ENCODE measurements at places on chromosomes 3 and 15.

DNA sequence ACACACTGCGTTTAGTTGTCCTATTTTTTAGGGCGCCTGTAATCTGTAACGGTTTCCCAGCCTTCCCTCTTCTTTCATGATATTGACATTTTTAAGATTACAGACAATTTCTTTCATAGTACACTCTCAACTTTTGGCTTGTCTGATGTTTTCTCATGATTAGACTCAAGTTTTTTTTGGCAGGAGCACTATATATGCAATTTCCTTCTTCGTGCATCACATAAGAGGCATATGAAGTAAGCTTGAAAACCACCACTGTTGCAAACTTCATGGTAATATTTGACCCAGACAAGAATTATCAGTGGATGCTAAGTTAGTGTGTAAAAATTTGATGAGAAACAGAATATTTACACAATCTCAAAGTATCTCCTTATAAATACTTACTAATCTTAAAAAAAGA is 119.2 kb upstream of the CMC1 start:
- DNase-seq, result no peak

- DNase-seq, result peak; percentile 18
Measured at GRCh38 chr3:48187579-48188265, 495 bp downstream of the CDC25A start.

- peak; percentile 23 for DNase-seq
Measured at GRCh38 chr15:44537735-44538240, 841 bp downstream of the EIF3J start.

GRCh38 chr15:32838338-32838737 is 120.5 kb downstream of the GREM1 start:
- no peak for DNase-seq

- no peak for DNase-seq
Measured at GRCh38 chr3:47859956-47860605, 57.1 kb downstream of the DHX30 start.

GRCh38 chr15:28093752-28094535 is 5.2 kb downstream of the OCA2 start:
- no peak for DNase-seq

- DNase-seq, result no peak
Measured at GRCh38 chr3:58198804-58199203, 12.0 kb downstream of the DNASE1L3 start.

GRCh38 chr3:50825841-50826240 is 151.1 kb downstream of the DOCK3 start:
- DNase-seq, result no peak

DNA sequence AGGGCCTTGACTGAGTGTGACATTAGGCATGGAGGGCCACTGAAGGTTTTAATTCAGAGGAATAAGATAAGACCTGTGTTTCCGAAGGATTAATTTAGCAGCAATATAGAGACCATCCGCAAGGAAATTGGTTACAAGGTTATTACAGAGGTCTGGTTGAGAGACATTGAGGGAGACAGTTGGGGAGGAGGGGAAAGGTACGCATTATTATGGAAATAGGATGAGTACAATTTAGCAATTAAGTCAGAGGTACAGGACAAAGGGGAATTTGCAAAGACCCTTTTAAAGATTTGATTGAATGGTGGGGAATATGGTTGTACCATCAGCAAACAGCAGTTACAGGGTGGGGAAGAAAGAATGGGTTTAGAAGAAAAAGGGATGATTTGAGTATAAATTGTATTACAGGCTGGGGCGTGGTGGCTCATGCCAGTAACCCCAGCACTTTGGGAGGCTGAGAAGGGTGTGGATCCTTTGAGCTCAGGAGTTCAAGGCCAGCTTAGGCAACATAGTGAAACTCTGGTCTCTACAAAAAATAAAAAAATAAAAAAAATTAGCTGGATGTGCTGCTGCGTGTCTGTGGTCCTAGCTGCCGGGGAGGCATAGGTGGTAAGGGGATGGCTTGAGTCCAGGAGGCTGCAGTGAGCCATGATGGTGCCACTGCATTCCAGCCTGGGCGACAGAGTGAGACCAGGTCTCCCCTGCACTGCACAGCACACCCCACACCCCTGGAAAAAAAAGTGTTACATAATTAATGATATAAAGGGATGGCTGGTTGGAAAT is 11.3 kb downstream of the ARL8B start:
- peak; percentile 60 for DNase-seq

GRCh38 chr3:29226706-29227105 is 54.2 kb upstream of the RBMS3 start:
- DNase-seq, result no peak

DNA sequence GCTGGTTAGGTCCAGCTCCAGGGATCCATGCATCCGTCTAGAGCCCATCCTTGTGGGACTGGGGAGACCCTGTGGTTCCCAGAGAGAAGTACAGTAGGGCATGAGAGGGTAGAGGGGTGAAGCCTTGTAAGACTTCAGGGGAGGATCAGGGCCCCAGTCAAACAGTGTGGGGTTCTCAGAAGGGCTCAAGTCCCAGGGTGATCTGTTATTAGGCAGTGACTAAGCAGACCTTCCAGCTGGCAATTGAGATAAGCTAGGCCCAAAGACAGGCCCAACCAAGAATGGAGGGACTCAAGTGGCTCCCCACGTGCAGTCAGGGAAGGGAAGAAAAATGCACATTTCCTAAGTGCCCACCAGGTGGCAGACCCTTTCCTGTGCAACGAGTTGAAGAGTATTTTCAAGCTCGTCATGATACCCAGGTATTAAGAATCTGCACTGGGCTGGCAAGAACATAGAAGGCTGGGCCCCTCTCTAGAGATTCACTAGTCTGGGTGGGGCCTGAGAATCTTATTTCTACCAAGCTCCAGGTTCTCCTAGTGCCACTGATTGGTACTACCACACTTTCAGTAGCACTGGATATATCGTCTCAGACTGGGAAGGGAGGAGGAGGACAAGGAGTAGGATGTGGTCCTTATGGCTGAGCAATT is 240.8 kb downstream of the NR1D2 start:
- DNase-seq, result peak; percentile 100

DNA sequence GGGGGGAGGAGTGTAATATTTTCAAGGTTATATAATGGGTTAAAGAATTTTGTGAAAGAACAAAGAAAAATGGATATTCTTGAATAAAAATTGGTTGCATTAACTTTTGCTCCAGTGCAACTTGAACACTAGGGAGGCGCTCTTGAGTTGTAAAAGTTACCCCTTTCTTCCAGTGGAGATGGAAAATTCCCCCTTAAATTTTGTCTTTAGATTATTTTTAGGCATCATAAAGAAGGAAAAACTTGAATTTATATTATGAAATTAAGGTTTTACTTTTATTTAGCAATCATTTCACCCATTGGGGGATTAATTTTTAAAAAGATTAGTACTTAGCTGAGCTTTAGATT is 550 bp upstream of the CHD2 start:
- DNase-seq, result peak; percentile 74

GRCh38 chr3:127606086-127606805 is 8.0 kb downstream of the MCM2 start:
- no peak for DNase-seq

- DNase-seq, result peak; percentile 48
Measured at GRCh38 chr3:119937229-119937628, 155.3 kb downstream of the NR1I2 start.

DNA sequence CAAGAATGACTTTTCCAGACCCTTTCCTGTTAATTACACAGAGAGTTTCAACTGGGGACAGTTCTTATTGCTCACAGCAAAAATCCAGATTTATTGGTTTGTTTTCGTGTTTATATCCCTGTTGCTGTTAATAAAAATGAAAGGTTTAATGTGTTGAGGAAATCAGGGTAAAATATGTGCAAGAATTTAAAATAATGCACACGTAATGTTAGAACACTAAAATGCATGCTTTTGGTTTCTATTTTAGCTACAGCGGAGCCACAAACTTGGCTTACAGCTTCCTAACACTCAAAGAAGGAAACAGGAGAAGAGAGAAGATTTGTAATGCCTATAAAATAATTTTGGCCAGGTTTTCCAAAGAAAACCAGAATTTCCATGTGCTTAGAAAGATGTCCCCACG is 62.7 kb downstream of the CASR start:
- DNase-seq, result no peak

DNA sequence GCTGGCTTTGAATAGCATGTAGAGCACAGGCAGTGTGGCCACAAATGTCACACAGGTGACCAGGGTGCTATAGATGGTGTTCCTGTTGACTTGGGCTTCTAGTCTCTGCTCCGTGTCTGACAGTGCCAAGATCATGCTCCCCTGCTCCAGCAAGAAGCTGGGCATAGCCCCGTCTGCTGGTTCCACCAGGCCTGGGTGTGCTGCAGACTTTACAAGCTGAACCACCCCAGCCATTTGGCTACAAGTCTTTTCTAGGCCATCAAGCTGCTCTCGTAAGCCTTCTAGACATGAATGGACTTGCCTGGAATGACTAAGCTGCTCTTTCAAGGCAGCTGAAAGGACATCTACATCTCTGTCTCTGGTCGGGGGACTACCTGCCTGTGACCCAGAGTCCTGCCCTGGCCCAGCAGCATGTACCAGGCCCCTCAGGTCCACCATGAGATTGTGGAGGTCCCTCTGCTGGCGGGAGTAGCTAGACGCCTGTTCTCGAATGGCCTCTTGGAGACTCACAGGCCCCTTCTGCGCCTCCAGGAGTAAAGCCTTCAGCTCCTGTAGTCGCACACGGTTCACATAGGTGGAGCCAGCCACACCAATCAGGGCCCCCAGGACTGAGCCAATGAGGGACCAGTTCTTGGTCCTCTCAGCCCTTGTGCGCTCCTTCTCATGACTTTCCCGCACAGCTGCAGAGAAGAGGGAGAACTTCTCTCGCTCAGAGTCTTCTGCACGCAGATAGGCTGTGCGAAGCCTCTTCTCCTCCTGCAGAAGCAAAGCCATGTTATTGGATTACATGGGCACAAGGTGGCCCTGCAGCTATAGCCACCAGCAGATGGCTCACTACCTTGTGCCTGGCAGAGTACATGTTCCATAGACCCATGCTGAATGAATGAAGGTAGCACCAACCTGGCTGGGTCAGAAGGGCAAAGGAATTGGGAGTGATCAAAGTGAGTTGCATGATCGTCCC is 2.8 kb upstream of the PLXNB1 start:
- DNase-seq, result peak; percentile 30

DNA sequence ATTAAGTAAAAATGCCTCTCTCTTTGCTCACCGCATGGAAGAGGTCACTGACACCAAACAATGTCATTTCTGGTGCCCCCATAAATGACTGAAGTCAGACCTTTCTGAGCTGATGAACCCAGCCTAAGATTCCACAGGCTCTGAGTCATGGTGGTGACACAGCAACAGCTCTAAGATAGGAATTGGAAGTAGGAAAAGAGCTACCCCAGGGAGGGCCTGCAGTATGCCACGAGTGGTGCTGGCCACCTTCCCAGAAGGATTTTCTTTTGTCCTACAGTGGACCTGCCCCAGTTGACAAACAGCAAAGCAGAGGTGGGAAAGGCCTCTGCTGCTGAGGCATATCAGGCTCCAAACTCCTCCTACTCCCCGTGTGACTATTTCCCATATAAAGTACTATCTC is 208.1 kb downstream of the MINAR1 start:
- DNase-seq, result no peak

DNA sequence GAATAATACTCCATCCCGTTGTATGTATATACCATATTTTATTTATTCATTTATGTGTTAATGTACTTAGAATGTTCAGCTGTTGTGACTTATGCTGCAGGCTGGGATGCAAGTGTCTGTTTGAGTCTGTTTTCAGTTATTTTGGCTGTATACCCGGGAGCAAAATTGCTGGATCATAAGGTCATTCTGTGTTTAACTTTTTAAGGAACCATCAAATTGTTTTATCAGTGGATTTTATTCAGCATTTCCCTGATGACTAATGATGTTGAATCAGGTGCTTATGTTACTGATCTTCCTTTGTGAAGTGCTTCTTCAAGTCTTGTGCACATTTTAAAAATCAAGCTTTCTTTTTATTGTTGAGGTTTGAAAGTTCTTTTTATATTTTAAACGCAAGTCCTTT is 118.1 kb downstream of the SLC25A26 start:
- no peak for DNase-seq

DNA sequence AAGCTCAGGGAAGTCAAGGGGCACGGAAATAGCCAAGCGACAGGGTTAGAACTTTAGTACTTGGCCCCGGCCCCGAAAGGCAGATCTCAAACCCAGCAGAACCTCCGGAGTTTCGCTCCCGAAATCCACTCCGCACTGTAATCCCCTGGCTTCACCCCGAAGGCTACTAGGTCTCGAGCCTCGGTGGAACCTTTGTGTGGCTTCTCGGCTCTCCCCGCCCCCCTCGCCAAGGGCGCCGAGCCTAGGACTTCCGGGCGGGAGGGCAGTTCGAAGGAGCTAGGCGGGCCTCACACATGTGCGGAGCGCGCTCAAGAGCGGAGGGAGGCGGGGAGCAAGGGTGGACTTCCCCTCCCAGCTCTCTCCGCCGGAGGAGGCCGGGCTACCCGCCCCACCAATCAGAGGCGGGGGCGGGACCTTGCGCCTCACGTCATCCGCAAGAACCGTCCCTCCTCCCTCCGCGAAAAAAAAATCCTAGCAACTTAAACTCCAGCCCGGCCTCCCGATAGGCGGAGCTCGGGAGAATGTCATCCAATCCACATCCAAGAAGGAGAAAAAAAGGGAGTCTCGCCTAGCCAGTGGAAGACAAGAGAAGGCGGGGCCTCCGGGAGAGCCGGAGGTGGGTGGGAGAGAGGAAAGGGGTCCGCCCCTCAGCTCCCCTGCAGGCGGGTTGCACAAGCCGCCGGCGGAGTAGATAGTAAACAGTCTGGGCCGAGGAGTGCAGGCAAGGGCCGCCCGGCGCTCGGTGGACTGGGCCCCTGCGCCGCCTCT is 2.4 kb upstream of the SIN3A start:
- DNase-seq, result peak; percentile 100

DNA sequence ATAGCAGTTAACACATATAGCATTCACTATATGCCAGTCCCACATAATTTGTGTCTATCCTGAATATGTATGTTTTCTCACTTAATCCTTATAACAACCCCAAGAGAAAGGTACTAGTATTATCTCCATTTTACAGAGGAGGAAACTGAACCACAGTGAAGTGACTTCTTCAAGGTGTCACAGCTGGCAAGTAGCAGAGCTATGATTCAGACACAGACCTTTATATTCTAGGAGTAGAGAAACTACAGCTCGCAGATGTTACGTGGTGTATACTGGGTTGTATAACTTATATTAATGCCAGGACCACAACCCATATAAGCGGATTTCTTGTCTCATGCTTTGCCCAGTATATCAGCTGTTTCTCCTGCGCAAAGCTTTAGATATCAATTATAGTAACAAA is 29.5 kb upstream of the ICE2 start:
- DNase-seq, result no peak

DNA sequence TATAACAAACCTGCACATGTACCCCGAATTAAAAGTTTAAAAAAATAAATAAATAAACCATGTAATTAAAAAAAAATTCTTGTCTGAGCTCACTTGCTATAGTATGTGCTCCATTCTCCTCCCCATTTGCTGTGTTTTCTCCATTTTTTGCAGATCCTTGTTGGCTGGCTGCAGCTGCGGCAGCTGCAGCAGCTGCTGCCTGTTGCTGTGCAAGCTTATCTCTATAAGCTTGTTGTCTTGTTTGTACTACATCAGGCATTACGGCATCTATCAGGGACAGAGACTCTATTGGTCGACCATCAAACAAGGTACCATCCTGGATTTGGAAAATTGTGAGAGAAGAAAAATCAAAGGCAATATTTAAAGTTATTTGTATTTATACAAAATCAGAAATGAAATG is 145.9 kb downstream of the TBL1XR1 start:
- DNase-seq, result no peak

Data from hematopoietic multipotent progenitor cell treated with erythropoietin and hydrocortisone succinate and interleukin-3 and kit ligand, for 8 days (in vitro differentiated cells).